Fibroblast of skin of right biceps (primary cell): ENCODE measurements at places on chromosomes 3 and 15.

- no peak for DNase-seq
Observed at GRCh38 chr3:40969341-40969740, 230.0 kb upstream of the CTNNB1 start.

- no peak for DNase-seq
Observed at GRCh38 chr3:29181149-29181780, 99.6 kb upstream of the RBMS3 start.

DNA sequence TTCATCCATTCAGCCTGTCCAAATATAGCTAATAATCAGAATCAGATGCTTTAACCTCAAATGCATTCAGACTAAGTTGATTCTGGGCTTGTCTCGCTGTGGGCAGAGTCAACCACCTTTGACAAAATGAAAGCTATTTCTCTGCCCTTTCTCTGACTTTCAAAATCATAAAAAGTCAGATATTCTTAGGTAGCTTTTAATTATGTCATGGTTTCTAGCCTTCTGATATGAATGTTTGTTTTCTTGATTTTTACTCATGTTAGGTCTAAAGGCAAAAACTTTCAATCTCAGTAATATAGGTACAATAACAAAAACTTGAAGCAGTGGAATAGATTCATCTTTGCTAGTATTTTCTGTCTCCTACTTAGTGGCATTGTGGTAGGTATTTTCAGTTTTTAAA is 25.3 kb upstream of the C15orf61 start:
- DNase-seq = no peak

- DNase-seq = peak; percentile 6
Observed at GRCh38 chr3:175493301-175493700, 634.2 kb downstream of the NAALADL2 start.

DNA sequence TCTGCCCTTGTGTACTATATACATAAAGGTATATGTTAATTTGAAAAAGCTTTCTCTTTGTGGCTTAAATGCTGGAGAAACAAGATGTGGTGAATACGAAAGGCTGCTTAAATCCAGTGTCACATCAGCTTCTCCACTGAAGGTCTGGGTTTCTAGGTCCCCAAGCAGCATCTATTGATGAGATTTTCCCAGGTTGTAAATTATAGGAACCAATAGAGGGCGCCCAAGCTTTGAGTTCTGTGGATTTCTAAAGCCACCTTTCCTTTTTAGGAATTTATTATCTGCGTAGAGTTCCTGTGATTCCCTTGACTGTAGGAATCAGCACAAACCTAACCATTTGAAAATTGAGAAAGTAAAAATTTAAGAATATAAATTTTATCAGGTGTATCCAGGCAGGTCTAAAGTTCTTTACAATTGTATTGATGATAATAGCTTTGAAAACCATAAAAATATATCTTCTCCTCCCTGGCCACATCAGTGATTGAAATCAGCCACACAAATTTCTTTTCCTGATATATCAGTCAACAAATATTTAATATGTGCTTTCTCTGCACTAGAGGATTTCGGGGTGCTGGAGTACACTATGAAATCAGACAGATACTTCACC is 88.3 kb upstream of the ADAMTSL3 start:
- peak; percentile 22 for DNase-seq

- peak; percentile 98 for DNase-seq
Observed at GRCh38 chr15:23039143-23039916, at the start of gene TUBGCP5. Gene TUBGCP5 (minus strand): TSS chr15:23039569. CDS start chr15:23039543, 26 bp downstream.

DNA sequence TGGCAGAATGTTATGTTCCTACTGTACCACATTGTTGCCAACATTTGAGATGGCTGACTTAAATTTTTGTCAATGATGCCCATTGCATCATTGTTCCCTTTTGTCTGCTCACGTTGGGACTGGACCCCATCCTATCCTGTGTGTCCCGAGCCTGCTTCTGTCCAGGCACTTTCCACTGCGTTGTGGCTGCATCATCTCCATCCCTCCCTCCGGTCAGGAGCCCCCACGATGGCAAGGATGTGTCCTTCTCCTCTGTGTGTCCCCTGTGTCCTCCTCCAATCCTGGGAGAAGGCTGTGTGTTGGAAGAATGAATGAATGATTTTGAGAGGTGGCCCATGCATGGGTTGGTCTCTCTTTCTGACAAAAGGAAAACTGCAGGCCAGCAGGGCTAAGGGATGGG is 19.4 kb upstream of the MRPS22 start:
- no peak for DNase-seq

DNA sequence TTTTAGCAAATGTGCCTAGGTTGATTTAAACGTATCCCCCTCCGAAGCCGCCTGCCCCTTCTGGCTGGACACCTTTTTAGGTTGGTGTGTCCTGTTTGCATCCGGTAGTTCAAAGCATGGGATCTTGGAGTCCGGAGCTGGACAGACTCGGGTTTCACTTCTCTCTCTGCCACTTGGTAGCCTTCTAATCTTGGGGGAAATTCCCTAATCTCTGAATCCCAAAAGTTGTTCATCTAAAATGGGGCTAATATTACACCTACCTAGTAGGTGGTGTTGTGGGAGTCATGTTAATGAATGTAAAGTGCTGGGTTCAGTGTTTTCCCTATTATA is 760 bp downstream of the FANCI start:
- no peak for DNase-seq

- no peak for DNase-seq
Observed at GRCh38 chr3:52792961-52793695, 1.5 kb upstream of the ITIH3 start.

GRCh38 chr3:125022206-125022605 is 33.6 kb downstream of the HEG1 start:
- no peak for DNase-seq

GRCh38 chr15:70416829-70417228 is 319.1 kb upstream of the TLE3 start:
- DNase-seq = no peak

- peak; percentile 59 for DNase-seq
Observed at GRCh38 chr15:59689626-59690236, 611 bp upstream of the BNIP2 start.

DNA sequence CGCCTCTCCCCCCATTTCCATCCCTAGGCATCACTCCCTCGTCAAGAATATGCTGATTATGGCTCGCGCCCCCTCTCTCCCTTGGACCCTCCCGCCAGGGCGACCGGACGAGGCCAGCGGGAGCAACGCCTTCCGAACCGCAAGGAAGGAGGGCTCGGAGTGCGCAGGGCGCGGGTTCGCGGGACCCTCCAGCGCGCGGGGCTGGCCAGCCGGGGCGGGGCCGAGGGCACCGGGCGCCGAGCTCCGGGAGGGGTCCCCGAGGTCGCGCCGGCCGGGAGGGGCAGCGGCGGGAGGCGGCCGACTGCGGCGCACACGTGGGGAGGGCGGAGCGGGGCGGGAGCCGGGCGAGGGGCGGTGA is 483 bp downstream of the EHD4 start:
- DNase-seq = no peak

DNA sequence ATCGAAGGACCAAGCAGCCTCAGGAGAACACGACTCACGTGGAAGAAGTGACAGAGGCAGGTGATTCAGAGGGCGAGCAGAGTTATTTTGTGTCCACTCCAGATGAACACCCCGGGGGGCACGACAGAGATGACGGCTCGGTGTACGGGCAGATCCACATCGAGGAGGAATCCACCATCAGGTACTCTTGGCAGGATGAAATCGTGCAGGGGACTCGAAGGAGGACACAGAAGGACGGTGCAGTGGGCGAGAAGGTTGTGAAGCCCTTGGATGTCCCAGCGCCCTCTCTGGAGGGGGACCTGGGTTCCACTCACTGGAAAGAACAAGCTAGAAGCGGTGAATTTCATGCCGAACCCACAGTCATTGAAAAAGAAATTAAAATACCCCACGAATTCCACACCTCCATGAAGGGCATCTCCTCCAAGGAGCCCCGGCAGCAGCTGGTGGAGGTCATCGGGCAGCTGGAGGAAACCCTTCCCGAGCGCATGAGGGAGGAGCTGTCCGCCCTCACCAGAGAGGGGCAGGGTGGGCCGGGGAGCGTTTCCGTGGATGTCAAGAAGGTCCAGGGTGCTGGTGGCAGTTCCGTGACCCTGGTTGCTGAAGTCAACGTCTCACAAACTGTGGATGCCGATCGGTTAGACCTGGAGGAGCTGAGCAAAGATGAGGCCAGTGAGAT is 26.0 kb downstream of the SYNM start:
- no peak for DNase-seq

DNA sequence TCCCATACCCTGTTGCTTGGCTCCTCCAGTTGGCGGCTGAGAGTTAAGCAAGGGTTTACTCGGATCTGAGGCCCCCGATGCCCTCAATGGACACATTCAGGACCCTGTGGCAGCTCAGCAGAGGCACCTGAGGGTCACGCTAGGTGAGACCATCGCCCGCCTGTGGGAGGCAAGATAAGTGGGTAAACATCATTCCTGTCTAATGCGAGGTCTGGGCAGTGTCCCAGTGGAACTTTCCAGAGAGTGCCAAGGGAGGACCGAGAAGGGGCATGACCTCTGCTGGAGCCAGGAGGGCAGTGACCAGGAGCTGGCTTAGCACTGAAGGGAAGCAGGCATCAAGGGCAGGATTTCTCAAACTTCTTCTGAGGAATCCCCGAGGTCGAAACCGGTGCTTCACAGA is 65.4 kb upstream of the SEC61A1 start:
- no peak for DNase-seq

GRCh38 chr3:115982108-115982507 is 358.8 kb downstream of the GAP43 start:
- DNase-seq = no peak

GRCh38 chr15:85694091-85694490 is 100.6 kb downstream of the KLHL25 start:
- no peak for DNase-seq

DNA sequence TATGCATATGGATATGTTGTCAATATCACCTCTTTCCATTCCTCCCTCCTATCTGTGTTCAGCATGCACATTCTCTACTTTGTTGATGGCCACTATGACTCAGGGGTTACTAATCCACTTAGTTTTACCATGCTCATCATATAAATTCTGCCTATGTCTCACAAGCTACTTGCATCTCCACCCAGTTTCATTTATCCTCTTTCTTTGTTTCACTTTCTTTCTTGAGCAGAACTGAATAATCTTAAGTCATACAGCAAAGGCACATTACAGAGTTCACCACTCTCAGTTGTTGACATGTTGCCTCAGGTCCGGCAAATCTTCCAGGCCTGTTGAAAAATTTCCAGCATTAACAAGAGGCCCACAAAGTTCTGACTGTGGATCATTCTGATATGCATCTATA is 71.5 kb downstream of the SSR3 start:
- DNase-seq = peak; percentile 78

- no peak for DNase-seq
Observed at GRCh38 chr3:31891876-31892455, 89.1 kb downstream of the OSBPL10 start.

GRCh38 chr3:105987809-105988208 is 119.0 kb upstream of the CBLB start:
- no peak for DNase-seq

DNA sequence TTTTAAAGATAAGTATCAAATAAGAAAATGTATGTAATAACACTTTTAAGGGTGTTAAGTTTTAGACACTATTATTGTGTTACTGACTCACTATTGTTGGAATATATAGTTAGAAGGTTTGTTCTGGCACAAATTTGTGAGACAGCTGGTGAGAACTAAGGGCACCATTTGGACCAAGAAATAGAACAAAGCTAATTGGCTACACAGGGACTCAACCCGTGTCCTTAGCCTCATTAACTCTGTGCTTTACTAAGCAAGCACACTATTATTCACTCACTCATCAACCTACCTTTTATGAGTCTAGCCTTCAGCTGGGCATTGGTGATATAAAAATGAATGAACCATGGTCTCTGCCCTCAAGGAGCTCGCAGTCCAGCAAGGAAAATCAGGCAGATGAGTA is 4.1 kb upstream of the UNC13C start:
- no peak for DNase-seq
